NCI-H1694 treated with DMSO at 0.1 percent for 48 hours (cell line): ENCODE measurements at places on chromosomes 4 and X.

DNA sequence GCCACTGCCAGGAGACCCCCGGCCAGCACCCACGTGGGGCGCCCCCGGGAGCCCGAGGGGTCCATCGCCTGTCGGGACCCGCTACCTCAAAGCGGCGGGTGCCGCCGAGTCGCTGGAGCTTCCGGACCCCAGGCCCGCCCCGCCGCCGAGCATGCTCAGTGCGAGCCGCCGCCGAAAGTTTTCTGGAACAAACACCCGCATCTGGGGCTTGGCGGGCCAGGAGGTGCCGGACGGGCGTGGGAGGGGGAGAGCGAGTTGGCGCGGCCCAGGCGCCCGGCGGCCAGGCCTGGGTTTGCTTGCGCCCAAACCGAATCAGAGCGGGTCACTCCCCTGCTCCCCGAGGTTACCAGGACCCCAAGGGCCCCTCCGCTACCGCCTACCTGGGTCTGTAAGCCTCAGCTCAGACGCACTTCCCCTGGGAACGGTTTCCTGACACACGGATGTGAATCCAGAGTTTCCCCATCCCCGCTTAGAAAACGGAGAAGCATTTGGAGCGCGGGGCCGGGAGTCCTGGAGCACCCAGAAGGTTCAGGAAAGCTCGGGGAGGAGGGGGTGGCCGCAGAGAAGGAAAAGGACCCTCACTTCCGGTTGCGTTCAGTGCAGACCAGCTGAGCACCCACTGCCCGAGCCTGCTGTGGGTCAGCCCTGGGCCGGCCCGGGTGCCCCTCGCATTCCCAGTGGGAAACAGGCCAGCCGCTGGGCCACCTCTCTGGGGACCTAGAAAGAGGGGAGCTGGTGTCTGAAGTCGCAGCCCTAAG is at the start of gene EVC2:
TSS of gene EVC2 (minus strand) at position 111 of the 758 bp plus-strand sequence. CDS start at position 65, 46 bp downstream.
- DNase-seq = no peak

DNA sequence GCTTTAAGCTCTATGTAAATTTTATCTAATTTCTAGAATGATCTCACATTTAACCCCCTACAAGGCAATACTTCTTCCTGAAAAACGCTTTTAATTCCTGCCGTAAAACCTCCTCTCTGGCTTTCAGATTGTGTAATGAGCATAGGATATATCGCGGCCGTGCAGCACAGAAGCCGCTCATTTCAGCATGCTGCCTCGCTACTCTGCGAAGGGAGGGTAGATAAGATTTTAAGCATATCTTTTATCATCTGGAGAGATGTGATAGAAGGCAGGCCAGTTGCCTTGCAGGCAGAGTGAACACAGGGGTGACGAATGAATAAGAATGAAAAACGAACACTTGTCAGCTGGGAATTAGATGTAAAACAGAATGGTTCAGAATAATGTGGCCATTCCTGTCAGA is 265.5 kb downstream of the UNC5C start:
- DNase-seq = no peak

DNA sequence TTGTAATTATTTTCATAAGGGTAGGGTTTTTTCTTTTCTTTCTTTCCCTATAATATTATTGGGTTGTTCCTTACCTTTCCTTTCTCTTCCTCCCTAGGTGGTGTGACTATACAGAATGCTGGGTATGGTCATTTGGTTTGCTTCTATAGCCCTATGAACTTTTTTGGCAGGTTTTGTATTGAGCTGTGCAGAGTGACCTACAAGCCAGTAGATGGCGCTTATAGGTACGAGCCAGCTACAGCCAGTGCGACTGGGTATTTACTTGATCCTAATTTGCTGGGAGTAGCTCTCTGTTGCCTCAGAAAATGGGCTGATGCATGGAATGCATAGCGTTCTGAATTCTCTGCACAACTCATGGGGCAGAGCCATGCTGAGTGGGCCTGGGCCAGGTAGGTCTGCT is 423.3 kb downstream of the MAGEE1 start:
- DNase-seq = peak; percentile 10

- no peak for DNase-seq
Observed at GRCh38 chr4:186104114-186104889, at the start of gene FAM149A. FAM149A (plus strand) TSS chr4:186104704.

- DNase-seq = no peak
Observed at GRCh38 chr4:120769227-120769626, 153.3 kb downstream of the PRDM5 start.

DNA sequence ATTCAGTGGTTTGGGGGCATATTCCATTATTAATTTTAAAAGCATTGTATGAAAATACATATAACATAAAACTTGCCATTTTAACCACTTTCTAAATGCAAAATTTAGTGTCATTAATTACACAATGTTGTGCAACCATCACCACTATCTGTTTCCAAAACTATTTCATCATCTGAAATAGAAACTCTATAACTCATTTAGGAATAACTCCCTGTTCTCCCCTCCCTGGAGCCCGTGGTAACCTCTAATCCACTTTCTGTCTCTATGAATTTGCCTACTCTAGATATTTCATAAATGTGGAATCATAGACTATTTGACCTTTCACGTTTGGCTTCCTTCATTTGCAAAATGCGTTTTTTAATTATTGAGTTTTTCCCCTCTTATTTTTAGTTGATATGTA is 101.4 kb upstream of the GPC4 start:
- no peak for DNase-seq

DNA sequence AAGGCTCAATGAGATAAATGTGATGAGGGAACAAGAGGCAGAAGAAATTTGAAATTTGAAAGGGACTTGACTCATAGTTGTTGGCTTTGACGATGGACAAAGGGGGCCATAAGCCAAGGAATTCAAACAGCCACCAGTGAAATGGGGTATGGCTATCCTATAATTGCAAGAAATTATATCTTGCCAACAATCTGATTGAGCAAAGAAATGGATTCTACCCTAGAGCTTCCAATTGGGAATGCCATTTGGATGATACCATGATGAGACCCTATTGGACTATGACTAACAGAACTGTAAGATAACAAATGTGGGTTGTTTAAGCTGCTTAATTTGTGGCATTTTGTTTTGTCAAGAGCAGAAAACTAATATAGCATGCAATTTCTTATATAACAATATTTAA is 270.1 kb upstream of the ARSJ start:
- no peak for DNase-seq

DNA sequence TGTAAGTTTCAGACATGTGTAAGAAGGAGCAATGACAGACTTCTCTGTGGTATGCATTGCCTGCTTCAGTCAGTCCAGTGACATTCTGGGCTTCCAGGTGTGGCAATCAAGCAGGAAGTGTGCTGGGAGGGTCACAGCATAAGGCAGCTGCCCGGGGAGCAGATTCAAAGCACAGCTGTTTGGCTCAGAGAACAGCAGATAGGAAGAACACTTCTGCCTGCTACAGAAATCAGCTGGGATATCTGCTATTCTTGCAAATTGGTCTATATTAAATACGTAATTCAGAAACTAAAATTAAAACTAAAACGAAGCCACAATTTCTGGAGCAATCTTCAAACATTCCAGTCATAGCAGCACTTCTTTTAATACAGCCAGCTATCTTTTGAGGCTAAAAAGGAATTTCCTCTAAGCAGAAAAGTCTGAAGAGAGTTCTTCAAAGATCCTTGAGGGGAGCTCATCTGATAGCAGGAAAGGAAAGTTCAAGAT is 47.5 kb upstream of the GALNT7 start:
- no peak for DNase-seq

- no peak for DNase-seq
Observed at GRCh38 chr4:965048-965765, 8.2 kb downstream of the DGKQ start.

DNA sequence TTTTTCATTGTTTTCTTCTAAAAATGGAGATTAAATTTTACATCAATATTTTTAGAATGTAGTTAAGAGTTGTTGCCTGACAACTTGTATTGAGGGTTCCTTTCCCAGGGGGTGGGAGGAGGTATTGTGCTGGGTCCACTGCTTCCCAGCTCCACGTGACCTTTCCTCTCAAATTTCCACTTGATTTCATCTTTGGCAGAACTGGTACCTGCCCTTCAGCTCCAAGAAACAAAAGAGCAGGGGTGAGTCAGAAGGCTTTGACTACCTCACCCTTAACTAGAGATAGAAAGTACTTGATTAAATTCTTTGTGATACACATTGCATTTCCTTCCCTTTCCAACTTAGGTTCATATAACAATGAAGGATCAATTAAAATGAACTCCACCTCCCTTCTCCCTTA is 19.7 kb downstream of the TRIM2 start:
- DNase-seq = no peak

DNA sequence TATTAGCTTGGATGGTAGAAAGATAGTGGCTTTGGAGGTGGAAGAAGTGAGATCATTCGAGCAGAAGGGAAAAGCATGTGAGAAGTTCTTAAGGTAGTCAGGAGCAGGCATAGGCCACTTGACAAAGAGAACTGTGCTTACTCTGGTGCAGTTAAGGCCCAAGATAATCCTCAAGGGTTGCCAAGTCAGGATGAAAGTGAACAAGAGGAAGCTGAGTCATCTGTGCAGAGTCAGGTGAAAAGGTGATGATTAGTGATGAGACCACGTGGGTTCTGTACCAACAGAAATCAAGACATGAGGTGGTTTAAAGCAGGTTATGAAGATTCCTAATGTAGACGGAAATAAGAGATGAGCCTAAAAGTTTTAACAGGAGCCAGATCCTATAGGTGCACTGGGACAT is 369.8 kb downstream of the DTHD1 start:
- DNase-seq = no peak

DNA sequence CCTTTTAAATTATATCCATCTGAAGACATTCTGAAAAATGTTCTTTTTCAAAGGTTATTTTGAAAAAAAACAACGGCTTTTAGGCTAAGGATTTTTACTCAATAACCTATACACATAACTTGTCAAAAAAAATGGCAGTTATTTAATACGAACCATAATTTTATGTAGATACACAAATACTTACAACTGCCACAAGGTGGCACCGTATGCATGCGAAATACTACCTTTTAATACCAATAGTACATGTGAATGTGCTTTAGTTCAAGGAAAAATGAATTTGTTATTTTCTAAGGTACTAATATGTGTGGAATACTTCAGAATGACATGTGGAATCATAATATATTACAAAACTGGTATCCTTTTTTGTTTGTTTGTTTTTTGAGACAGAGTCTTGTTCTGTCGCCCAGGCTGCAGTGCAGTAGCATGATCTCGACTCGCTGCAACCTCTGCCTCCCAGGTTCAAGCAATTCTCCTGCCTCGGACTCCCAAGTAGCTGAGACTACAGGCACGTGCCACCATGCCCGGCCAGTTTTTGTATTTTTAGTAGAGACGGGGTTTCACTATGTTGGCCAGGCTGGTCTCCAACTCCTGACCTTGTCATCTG is 4.6 kb upstream of the MAD2L1 start:
- DNase-seq = peak; percentile 44

GRCh38 chr4:164550989-164551712 is 202.8 kb upstream of the SMIM31 start:
- no peak for DNase-seq

DNA sequence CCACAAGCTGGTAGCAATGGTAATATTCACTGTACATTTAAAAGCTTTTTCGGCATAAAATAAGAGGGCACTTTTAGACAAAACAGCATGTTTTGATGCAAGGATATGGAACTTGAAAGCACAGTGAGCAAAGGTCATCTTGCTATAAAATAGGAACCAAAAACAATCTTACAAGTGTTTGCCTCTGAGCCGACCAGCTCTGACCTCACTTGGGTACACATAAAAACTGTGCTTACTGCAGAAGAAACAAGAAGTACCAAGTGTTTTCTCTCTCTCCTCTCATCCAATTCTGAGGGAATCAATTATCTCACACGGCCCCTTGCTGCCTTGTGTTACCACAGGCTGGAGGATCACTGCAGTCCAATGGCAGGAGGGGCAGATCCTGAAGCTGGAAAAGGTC is 4.8 kb upstream of the IQSEC2 start:
- no peak for DNase-seq

- DNase-seq = no peak
Observed at GRCh38 chr4:48275247-48275646, 5.6 kb upstream of the TEC start.

- no peak for DNase-seq
Observed at GRCh38 chrX:255923-256331, 25.3 kb upstream of the PLCXD1 start.

GRCh38 chr4:184066584-184067300 is 150.9 kb downstream of the ENPP6 start:
- DNase-seq = no peak

DNA sequence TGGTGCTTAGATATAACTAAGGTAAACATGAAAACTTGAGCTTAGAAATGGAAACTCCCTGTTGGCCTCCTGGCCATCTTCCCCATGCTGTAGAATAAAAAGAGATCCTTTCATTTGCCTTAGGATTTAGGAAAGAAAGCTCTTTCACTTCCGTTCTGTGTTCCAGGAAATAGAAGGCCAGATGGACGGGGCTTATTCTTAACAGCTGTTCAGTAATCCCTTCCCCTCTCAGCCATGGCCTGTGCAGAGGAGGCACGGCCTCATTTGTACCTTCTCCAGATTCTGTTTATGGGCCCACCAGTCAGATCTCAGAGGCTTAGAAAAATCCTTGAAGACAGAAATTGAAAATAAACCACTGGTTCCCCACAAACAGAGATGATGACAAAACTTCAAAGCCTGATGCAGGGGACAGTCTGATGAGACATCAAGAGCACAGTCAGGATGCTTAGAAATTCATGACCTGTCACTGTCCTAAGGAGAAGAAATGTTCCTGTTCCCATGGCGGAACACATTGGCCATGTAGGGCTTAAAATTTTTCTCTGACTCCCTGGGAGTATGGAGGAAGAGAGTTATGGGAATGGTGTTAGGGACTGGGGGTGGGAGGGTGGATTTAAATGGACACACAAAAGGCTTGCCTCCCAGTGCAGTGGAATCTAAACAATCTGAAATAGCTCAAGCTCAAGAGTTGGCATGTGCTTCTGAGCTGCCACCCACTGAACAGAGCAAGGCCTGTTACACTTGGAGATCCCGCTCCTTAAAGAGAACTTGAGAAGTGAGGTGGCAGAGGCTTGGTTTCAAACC is 188.8 kb downstream of the SOWAHB start:
- DNase-seq = peak; percentile 6

DNA sequence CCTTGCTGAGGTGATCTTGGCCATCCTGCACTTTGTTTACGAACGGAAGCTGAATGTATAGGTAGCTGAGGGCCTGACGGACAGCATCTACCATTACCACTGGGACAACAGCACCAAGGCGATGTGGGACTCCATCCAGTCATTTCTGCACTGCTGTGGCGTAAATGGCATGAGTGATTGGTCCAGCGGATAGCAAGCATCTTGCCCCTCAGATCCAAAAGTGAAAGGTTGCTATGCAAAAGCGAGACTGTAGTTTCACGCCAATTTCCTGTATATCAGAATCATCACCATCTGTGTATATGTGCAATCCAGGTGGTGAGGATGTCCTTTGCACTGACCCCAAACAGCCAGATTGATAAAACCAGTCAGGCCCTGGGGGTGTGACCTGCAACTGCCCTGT is 4.2 kb upstream of the PYURF start:
- no peak for DNase-seq

- no peak for DNase-seq
Observed at GRCh38 chr4:151991001-151991883, 230.4 kb upstream of the GATB start.

GRCh38 chr4:118273642-118274041 is 79.2 kb downstream of the PRSS12 start:
- no peak for DNase-seq

DNA sequence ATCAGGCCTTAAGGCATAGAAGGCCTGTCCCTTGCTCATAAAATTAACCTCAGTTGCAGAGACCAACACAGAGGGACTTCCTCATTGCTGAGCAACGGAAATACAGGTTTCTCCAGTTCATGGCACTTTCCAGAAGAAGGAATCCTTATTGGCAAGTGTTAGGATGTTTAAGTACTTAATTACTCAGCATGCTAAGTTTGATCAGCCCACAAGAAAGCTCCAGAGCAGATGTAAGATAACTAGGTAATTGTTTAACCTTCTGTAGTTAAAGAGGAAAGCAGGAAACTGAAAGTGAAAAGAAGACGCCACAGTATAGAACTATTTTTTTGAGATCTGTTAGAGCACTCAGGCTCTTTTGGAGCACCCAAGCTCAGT is 33.5 kb downstream of the SMS start:
- DNase-seq = no peak
